ENCODE measurements at places on chromosomes 16 and 17.
A peak's percentile ranks its signal among the peaks of the same experiment; 100 is the strongest.

DNA sequence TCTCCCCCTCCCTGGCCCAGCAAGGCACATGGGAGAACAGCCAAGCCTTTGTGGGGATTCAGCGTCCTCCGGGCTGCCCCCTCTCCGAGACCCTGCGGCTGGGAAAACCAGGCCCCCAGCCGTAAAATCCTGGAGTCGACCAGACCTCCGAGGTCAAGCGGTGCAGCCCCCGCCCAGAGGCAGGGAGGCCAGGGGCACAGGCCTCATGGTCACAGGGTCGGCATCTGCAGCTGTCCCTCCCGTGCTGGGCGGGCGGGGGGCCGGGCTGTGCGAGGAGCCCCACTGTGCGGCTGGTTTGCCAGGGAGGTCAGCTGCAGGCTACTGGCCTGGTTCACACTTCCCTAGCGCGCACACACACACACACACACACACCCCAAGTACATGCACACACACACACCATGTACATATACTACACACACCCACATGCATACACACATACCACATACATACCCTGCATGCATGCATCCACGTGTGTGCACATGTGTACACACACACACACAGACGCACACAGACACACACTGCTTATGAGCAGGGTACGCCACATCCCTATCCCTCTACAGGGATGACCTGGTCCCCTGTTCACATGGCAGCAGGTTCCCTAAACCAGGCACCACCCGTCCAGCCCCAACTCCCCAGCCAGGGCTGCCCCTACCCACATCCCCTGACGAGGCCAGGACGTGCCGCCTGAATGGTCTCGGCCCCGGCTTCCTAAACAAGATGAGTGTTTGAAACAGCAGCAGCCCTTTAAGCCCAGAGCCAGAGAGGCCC is 108.9 kb upstream of the CIBAR2 start:
- peak overlapping the region; percentile 76 for H3K27ac ChIP-seq
- peak; percentile 62 for DNase-seq
- no peak overlapping the region for H3K4me3 ChIP-seq
- peaks cover 42% of the 10 kb centered on the region for H3K4me1 ChIP-seq
- peaks cover 2% of the 10 kb centered on the region for H3K27me3 ChIP-seq

DNA sequence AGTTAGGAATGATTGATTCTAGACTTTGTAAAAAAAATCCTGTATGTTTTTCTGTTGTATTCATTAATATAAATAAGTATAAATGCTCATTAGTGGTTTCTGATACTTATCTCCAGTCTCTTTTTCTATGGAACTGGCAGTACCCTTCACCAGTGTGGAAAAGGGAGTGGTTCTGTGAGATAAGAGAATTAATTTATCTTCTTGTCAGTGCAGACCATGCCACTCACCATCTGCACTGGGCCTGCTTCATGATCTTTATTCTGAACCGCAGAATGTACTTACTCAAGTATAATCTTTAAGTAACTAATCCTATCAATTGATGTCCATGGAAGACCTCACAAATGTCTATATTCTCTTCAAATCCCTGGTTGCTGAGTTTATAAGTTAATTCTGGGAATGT is 836.1 kb upstream of the CDH8 start:
- no peaks in the 10 kb centered on the region for H3K27me3 ChIP-seq
- no peak overlapping the region for H3K4me3 ChIP-seq
- no peak for DNase-seq
- H3K36me3 ChIP-seq: no peaks in the 10 kb centered on the region
- no peaks in the 10 kb centered on the region for H3K4me1 ChIP-seq

DNA sequence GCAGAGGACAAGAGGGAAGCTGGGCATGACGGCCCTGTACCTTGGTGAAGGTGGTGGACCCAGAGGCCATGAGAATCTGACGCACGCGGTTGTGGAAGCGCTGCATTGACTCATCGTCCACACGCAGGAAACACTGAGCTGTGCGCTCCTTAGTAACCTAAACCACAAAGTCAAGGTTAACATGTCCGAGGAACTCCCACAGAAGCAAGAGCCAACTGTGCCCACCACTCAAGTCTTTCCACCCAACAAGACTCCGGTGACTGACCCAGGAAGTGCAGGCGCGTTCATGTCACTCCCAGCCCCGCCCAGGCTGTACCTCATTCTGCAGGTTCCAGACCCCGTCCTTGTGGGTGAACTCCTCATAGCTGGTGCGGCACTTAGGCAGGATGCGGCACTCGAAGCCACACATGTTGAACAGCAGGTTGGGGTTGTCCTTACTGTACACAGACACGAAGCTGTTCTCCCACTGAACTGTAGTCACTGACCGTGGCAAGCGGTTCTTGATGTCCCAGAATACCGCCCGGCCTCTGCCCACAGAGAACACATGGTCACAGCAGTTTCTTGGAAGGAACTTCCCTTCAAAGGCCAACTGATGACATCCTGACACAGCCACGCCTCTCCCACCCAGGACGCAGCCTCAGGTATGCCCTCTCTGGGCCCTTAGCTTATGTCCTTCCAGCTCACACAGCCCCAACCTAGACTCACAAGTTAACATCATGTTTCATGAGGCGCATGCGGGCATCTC is 11.5 kb downstream of the PRPF8 start:
- no peak overlapping the region for H3K4me3 ChIP-seq
- no peaks in the 10 kb centered on the region for H3K4me1 ChIP-seq

DNA sequence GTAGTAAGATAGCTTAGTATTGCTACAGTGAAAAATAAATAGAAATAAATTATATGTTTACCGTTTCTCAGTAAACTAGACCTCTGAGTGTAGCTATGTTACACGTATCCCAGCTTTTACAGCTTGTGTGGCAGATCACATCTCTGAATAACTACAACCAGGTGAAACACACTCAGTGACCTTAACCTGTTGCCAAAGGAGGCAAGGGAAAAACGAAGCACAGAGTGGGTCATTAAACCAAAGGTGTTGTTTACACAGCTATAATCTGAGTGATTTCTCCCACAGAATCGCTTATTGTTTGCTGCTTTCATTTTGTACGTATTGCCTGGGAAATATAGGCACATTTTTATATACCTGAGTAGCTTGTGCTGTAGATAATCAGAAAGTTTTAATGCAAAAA is 688.2 kb upstream of the KIF2B start:
- H3K27me3 ChIP-seq: no peaks in the 10 kb centered on the region
- no peaks in the 10 kb centered on the region for H3K4me1 ChIP-seq
- no peaks in the 10 kb centered on the region for H3K36me3 ChIP-seq
- no peak overlapping the region for H3K4me3 ChIP-seq
- H3K27ac ChIP-seq: no peak overlapping the region

DNA sequence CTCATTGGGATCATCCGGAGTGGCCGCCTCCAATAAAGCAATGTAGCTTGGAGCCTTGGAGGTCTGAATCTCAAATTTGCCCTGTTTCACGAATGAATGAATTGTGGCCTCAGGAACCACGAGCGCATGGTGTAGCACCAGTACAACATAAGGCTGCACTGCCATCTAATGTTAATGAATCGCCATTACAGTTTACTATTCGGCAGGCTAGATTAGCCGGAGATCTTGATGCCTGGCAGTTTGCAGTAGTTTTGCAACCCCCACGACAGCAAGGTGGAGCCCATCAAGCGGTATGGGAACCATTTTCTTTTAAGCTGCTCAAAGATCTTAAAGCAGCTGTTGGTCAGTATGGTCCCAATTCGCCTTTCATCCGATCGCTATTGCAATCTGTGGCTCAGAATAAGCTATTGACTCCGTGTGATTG is 18.8 kb downstream of the ALOX15B start:
- H3K27me3 ChIP-seq: peaks cover 51% of the 10 kb centered on the region
- peak; percentile 71 for DNase-seq
- no peaks in the 10 kb centered on the region for H3K4me1 ChIP-seq
- H3K4me3 ChIP-seq: no peak overlapping the region

DNA sequence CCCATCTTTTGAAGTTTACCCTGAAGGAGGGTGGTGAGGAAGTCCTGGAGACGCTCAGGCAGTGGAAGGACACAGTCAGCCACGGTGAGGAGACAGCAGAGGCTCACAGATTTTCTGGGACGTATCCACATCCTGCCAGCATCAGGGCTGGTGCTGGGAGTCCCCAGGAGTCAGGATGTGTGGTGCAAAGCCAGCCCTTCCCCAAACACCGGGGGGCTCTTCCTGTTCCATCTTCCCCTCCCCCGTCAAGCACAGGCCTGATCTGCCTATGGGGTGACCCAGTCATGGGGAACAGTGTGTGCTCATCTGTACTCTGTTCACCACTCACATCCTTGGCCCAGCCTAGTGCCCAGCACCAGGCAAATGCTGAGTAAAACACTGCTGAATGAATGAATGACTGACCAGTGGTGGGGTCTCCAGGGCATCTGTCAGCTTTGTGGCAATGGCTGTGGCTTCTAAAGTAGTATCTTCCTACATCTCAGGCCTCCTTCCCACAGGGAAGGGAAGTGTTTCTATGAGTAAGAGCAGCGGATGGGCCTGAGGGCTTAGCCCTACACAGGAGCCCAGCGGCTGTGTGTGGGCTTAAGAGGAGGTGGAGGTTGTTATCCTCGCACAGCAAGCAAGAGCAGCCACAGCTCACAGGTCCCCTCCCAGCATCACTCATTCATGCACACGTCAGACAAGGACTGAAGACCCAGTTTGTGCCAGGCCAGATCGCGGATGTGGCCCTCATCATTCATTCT is 23.3 kb downstream of the NOS2 start:
- H3K27me3 ChIP-seq: no peaks in the 10 kb centered on the region
- DNase-seq: no peak
- H3K27ac ChIP-seq: no peak overlapping the region
- H3K4me3 ChIP-seq: no peak overlapping the region
- H3K36me3 ChIP-seq: peaks cover 6% of the 10 kb centered on the region
- H3K4me1 ChIP-seq: no peaks in the 10 kb centered on the region

DNA sequence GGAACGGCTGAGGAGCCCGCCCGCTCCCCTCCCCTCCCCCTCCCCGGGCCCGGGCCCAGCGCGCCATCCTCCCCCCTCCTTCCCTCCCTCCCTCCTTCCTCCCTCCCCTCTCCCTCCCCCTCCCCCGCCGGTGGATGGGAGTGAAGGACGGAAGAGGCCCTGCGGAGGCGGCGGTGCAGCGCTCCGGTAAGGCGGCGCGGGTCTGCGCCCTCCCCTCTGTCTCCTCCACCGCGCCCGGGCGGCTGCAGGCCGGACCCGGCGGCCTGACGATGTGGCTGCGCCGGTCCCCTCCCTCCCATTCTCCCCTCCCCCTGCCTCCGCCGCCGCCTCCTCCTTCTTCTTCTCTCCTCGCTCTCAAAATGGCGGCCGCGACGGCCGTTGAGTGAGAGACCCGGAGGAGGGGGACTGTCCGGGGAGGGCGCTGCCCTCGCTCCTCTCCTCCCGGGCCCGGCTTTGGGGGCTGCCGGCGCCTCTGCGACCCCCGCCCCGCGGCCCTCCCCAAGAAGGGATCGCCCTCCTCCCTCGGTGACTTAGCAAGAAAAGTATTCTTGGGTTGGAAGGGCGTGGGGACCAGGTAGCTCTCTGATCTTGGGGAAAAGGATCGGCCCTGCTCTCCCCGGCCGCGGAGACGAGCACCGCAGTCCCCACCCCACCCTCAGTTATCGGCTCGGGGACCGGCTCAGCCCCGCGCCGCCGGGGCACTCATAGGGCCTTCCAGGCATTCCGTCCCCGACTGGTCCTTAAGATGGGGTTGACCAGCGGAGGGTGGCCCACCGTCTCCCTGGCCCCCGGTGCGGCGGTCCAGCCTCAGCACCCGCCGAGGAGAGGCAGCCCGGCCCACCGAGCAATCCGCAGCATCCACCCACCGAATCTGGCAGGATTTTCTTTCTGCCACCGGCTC is 617 bp downstream of the PAFAH1B1 start:
- peaks cover 14% of the 10 kb centered on the region for H3K4me1 ChIP-seq
- H3K27ac ChIP-seq: peak overlapping the region; percentile 96
- H3K36me3 ChIP-seq: peaks cover 2% of the 10 kb centered on the region
- peak; percentile 74 for DNase-seq

DNA sequence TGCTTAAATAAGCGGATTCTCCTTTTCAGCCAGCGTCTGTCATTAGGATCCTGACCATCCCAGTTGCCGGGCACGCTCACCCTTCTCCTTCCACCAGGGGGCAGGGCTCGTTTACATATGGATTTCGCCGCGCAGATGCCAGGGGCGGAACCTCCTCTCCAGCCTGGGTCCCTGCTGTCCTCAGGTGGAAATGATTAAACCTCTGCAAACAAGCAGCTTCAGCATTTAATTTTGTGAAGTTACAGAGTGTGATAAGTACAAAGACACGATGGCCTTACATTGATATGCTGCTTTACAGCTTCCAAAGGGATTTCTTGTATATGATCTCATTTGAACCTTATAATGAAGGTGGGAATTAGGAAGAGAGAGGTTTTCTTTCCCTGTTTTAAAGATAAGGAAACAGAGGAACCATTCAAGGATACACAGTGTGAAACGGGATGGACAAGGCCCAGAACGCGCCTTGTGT is 3.9 kb upstream of the KRT28 start:
- peaks cover 45% of the 10 kb centered on the region for H3K27me3 ChIP-seq
- H3K4me1 ChIP-seq: peaks cover 6% of the 10 kb centered on the region
- no peak overlapping the region for H3K27ac ChIP-seq
- no peaks in the 10 kb centered on the region for H3K36me3 ChIP-seq
- peak; percentile 82 for DNase-seq
